Glutamatergic neuron (in vitro differentiated cells): ENCODE measurements at places on chromosomes 3 and 15.

DNA sequence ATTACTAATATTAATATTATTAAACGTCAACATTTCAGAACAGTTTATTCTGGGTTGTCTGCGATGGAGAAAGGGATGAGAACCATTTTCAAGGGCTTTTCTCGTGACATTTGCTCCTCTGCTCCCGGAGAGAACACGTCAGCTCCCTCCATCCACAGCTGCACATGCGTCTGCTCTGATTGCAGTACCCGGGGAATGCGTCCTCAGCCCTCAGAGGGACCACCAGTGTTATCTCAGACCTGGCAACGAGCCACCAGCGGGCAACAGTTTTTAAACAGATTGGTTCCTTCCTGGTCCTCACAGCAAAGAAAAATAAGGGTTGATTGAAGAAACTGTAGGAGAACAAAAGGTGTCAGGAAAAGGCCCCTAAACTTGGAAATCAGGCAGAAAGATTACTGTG, 202.2 kb upstream of the ADAMTS9 start:
- DNase-seq: peak; percentile 61

- no peak for DNase-seq
Observed at GRCh38 chr3:105851582-105851981, 17.2 kb downstream of the CBLB start.

GRCh38 chr3:195150181-195151118, 120.5 kb downstream of the XXYLT1 start:
- no peak for DNase-seq

DNA sequence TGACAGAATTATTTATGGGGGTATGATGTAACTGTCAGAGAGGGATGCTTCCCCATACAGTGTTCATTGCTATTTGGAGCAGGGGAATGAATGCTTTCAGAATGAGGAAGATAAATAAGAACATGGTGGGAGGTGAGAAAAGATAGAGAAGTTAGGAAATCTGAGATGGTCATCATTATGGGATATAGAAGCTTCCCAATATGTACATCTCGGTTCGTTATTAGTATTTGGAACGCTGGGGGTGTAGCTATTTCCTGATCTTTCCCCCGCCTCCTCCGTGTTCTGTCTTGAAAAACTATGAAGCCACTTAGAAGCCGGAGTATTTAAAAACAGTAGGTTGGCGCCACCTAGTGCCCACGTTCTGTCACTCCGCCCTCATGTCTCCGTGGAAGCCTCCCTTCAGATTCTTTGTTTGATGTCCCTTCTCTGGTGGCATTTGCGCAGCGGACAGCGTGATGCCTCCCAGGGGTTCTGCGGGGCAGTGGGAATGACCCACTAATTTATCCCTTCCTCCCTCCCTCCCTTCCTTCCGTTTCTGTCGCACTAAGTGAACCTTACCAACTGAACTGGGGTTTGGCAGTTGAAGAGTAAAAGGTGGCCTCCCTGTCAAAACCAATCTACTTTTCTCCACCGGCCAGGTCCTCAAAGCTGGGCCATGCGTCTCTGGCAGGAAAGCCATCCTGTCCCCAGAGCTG, 184.5 kb downstream of the FEZF2 start:
- DNase-seq: peak; percentile 80

- no peak for DNase-seq
Observed at GRCh38 chr3:139361276-139361675, 17.5 kb downstream of the MRPS22 start.

DNA sequence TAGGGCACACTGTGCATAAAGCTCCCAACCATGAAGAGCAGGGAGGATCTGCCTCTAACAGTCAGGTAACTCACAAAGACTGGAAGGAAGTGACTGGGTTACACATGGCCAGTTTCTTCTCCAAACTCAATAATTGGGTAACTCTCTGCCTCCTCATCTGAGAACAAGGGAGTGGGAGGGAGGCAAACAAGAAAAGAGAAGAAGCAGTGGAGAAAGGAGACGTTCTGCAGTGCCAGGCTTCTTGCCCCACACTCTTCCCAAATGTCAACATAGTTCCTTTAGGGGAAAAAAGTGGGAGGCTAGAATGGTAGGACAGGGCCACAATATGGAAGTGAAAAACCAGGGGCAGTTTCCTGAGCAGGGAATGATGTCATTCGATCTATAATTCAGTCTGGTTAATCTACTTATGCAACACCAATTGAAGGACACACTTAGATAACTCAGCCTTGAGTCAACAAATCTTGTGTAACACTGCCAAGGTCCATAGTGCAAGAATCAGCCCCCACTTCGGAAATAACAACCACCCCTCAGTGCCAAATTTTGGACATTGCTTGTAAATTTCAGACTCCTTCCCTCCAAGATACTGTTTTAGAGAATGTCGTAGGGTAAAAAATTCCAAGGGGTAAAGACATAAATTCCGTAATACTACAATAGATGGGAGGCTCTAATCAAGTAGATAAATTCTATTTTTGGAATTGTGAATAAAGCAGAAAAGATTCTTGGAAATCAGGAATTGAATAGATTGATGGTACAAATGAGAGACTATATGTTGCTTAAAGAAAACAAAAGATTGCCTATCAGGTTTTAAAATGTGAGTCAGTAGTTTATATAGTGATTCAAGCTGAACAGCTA, 143.0 kb downstream of the LPP start:
- no peak for DNase-seq

GRCh38 chr15:64019764-64020163, 26.5 kb downstream of the DAPK2 start:
- no peak for DNase-seq

DNA sequence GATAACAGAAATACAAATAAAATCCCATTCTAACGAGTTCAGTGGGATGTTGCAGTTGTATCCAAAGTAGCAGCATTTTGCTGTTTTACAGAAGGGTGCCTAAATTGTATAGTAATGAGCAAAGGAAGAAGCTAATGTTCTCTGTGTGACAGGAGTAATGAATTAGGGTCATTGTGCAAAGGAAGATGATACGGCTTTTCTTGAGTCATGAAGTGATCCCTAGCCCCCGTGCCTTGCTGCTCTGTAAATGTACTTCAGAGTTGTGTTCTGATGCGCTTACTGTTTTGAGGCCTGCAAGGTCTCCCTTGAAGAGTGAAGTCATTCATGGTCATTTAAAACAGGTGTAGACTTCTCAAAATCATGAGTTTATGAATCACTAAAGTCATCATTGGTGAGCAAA, 37.9 kb downstream of the ATP1B3 start:
- DNase-seq: no peak

DNA sequence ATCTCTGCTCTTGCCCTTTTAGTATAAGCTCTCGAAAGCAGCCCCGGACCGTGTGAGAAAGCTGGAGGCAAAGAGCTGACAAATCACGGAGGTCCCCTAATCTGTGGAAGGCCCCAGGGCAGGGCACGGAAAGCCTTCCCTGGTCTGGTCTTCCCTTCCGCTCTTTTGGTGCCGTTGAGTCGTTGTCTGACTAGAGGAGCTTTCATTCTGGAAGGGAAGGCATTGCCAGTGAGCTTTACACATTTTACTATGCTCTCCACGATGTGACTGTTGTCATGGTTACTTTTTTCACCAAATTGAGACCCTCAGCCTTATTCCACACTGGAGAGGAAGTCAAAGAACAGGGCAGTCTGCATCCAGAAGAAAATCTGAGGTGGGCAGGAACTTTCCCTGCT, 71.7 kb downstream of the CYP19A1 start:
- no peak for DNase-seq

DNA sequence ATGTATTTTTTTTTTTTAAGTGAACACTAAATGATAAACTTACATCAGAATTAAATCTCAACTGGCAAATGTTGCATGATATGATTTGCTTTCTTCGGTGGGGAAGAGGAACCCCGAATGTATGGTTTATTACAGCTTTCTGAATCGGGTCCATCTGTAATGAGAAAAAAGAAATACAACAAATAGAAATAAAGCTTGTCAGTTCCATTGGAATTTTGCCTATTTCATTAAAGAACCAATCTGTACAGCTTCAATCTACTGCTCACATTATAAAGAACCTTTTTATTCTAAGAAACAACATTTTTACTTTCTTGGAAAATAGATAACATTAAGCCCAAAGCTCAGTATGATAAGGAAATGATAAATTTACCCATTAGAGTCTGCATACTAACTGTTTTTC, 186.5 kb downstream of the ZNF385D start:
- DNase-seq: no peak

- no peak for DNase-seq
Observed at GRCh38 chr3:46867550-46867898, 4.3 kb upstream of the MYL3 start.

GRCh38 chr3:13648060-13649001, 99.4 kb downstream of the FBLN2 start:
- DNase-seq: peak; percentile 95

GRCh38 chr15:57752436-57752835, 45.9 kb downstream of the POLR2M start:
- no peak for DNase-seq

GRCh38 chr3:194971965-194972364, 286.3 kb downstream of the FAM43A start:
- DNase-seq: no peak

- DNase-seq: no peak
Observed at GRCh38 chr15:50552238-50552637, 5.8 kb upstream of the USP50 start.

- no peak for DNase-seq
Observed at GRCh38 chr3:66620296-66620695, 119.5 kb upstream of the LRIG1 start.

GRCh38 chr3:193068365-193068764, 150.7 kb upstream of the MB21D2 start:
- DNase-seq: no peak
